Activated naive CD4-positive, alpha-beta T cell treated with Interleukin-2 at 50 U/mL for 16 hours (primary cell): ENCODE measurements at places on chromosomes 4 and X.

DNA sequence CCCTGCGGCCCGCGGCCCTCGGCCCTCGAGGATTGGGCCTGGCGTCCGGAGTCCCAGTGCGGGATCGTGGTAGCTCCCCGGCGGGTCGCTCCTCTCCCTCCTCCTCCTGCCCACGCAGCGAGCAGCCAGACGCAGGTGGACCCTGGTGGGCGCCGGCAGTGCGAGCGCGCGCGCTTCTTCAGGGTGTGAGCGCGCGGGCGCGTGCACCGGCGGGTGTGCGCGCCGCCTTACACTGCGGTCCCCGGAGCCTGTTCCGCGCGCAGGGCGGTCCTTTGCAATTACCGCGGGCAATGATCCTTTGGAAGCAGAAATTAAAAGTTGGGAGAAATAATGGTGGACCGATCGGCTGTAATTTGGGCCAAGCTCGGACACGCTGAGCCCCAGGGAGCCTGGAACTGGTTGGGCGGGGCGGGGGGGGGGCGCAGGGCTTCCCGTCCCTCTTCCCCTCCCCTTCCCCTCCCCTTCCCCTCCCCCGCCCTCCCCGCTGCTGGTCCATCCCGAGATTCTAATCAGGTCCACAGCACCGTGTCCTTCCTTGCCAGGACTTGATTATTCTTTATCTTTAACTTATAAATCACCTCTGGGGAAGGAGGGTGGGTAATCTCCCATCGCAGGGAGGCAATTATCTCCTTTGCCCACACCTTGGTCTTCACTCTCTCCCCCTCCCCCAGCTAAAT lies 1.6 kb upstream of the NKX1-1 start:
- no peak for DNase-seq

DNA sequence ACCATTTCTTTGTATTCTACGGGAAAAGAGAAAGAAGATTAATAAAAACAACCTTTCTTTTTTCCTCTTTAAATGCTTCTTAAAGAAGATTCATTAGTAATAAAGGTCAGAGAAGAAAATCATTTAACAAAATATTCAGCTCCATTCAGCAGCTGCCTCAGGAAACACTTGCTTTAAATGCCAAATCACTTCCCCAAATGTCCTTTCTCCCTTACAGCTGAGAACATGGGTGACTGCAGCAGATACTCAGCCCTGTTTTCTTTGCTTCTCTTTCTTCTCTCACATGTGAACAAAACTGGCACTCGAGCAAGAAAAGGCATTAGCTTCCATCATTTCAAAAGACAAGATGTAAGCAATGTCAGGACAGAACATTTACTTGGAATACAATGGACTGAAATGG lies 120.2 kb downstream of the INPP4B start:
- no peak for DNase-seq

- no peak for DNase-seq
These were observed 574 bp upstream of the CFAP97 start for GRCh38 chr4:185204238-185204910.

GRCh38 chrX:149124526-149125108 lies 380.5 kb downstream of the IDS start:
- DNase-seq: no peak

GRCh38 chr4:47664051-47664826 lies 173.6 kb downstream of the CORIN start:
- no peak for DNase-seq

- DNase-seq: peak; percentile 52
These were observed 29.0 kb downstream of the NOP14 start for GRCh38 chr4:2934077-2934812.
